Muscle of leg (tissue), 16 donors: ENCODE measurements at places on chromosomes 13 and 19. TPM values are rescaled to one million over a fixed set of nuclear protein-coding genes. Genes with fewer than 3 reads are reported as not detected.
A peak's percentile ranks its signal among the peaks of the same experiment; 100 is the strongest.

DNA sequence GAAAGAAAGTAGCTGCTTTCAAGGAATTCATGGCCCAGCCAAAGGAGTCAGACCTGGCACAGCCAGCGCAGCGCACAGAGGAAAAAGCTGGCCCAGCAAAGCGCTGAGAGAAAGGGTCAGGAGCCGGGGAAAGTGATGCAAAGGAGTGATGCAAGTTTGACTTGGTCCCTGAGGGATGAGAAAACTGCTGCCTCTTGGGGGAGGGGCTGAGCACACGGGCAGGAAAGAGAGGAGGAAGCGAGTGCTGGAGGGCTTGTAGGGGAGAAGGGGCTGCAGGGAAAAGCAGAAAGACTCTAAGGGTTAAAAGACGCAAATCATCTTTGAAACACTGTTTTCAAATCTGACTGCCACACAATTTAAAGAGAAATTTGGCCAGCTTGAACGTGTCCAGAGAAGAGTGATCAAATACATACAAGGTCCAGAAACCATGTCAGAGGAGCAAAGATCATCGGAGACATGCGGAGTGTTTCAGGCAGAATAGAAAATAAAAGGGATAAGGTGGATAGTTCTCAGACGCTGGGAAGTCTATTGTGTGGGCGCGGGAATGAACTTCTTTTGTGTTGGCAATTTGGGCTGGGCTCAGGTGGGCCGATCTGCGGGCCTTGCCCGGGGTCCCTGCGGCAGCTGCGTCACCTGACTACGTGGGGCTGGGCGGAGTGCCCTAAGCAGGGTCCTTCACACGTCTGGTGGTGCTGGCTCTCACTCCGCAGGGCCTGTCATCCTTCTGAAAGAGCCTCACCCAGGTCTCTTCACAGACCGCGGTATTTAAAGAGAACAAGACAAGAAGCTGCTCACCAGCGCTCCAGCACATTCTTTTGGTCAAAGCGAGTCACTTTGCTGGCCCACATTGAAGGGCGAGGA, 18.1 kb downstream of the N4BP2L1 start:
- peak overlapping the region; percentile 14 for H3K4me3 ChIP-seq
- H3K27ac ChIP-seq: no peak overlapping the region
- peak; percentile 82 for DNase-seq
- peaks cover 7% of the 10 kb centered on the region for H3K4me1 ChIP-seq
- no peaks in the 10 kb centered on the region for H3K36me3 ChIP-seq

ZNF20 gene
- 3.4 TPM for total RNA-seq

ZNF681 gene
- total RNA-seq: 2.7 TPM

OR4F17 gene
- total RNA-seq: not detected
